Right renal pelvis (tissue), 4 donors: ENCODE measurements at places on chromosomes 1 and 21.

GRCh38 chr1:10074059-10074851 is 41.5 kb downstream of the UBE4B start:
- no peak for DNase-seq

- DNase-seq: no peak
These were observed 143.6 kb downstream of the CNIH3 start for GRCh38 chr1:224759681-224760091.

DNA sequence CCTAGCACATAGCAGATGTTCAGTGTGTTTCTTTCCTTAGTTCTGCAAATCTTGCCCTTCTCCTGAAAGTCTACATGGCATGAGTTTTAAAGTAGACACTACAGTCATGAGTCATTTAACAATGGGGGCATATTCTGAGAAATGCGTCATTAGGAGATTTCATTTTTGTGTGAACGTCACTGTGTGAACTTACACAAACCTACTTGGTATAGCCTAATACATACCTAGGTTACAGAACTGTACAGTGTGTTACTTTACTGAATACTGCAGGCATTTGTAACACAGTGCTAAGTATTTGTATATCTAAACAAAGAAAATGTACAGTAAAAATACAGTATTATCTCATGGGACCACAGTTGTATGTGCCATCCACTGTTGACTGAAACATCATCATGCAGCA is 10.0 kb downstream of the TTF2 start:
- no peak for DNase-seq

- no peak for DNase-seq
These were observed 61.0 kb downstream of the MIER1 start for GRCh38 chr1:66985835-66986234.
